Kidney capillary endothelial cell (primary cell): ENCODE measurements at places on chromosomes 12 and 14.

GRCh38 chr14:44652640-44653039 is 145.6 kb upstream of the FSCB start:
- no peak for DNase-seq

DNA sequence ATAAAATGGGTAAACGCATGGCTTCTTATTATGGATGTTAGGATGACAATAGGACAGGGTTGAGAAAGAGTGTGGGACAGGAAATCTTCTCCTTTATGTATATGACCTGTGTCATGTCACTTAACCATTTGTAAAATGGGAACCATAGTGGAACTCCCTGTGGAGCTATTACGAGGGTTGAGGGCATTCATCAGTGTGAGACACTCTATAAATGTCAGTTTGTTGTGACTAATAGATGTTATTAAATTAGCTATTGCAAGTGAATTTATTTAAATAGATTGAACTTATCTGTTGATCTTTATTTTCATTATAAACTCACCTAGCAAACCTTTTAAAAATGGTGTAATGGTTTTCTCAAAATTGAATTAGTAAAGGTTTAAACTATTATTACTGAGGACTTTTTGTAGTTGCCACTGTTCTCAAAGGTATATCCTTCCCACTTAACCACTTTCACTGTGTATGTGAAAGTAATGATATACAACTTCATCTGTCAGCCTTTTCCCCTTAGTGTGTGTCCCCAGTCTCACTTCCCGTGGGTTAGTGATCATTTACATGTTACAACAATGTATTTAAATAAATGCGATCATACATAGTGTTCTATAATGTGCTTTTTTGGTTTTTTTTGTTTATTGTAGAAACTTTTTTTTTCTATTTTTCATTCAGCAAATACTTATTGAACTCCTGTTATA is 17.1 kb downstream of the HELB start:
- no peak for DNase-seq

DNA sequence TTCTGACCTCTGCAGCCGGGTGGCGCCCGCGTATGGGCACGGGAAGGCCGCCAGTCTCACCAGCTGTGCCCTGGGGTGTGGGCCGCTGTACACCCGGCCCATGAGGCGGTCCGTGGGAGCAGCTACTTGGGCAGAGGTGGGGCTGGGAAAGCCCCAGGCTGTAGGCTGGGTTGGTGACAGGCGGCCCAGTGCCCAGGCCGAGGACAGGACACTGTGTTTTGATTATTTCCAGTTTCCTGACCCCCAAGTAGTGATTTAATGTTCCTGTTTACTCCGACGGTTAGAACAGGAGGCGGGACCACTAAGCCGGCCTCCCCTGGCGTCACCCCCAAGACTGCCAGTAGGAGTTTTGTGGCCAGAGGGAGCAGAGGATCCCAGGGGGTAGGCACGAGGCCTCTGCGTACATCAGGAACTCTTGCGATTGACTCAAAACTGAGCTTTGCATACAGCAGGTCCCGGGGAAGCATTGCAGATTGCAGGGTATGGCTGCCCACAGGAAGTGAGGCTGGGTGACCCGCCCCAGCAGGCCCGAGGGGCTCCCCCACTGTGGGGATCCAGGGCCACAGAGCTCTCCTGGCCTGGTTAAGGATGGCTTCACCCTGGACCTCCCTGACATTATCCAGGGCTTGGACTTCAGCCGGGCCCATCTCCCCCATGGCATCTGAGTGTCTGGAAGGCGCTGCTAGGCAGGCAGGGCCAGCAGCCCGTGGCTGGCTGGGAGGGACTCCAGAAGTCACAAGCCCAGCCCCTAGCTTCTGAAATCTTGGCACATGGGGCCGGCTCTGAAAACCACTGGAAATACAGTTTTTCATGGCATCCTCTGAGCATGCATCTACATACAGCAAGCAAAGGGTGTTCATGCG is 42.5 kb upstream of the DIO3 start:
- DNase-seq, result no peak

DNA sequence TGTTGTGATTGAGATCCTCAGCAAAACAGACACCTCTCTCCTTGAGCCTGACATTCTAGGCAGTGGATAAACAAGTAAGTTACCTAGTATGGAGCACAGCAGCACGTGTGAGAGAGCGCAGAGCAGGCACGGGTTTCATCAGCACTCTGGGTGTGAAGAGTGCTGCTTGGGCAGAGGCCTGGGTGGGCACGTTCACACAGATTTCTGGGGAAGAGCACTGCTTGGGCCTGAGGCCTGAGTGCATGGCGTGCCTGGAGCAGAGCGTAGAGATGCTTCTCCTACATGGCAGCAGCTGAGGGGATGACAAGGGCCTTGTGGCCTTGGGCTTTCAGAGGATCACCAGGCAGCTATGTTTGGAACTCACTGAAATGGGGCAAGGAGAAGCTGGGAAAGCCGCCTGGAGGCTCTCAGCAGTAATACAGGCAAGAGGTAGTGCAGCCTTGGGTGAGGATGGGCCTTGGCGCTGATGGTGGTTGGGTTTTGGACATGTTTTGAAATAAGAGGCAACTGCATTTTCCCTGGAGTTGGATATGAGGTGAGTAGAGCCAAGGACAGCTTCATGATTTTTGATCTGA is 17.6 kb downstream of the CKB start:
- DNase-seq, result no peak

DNA sequence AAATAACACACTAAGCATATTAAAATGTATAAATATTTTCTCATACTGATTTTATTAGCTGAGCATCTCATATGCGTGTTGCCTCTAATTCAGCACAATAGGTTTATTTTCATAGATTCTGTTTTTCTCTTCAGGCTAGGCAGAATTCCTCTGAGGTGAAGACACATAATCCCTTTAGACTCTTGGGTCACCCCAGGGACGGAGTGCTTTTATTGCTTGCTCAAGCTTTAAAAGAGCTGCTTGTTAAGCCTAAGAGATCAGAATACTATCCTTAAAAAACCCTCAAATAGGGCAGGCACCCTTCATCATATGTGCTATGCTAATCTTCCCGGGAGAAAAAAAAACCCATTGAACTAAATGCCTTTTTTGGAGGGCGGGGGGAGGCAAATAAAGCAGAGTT is 390.1 kb downstream of the KCNH5 start:
- DNase-seq, result no peak
